ENCODE measurements at places on chromosomes 1 and 21. TPM values are rescaled to one million over a fixed set of nuclear protein-coding genes. Genes with fewer than 3 reads are reported as not detected.

RGS8 gene
- total RNA-seq, result 11.3 TPM

POU3F1 gene
- 6.1 TPM for total RNA-seq

PRPF38A gene
- total RNA-seq, result 17.2 TPM

RNU1-1 gene
- 73,230 TPM for total RNA-seq

CPT2 gene
- 3.0 TPM for total RNA-seq

DNASE2B gene
- total RNA-seq, result not detected

NT5C1A gene
- total RNA-seq, result 1.7 TPM

INAVA gene
- 0.98 TPM for total RNA-seq

PRRX1 gene
- 5.4 TPM for total RNA-seq

KRTAP10-6 gene
- total RNA-seq, result not detected

ACTA1 gene
- 1.5 TPM for total RNA-seq

LYPD8 gene
- total RNA-seq, result not detected

OR2L5 gene
- 0.25 TPM for total RNA-seq

GPR153 gene
- 18.4 TPM for total RNA-seq

VPS26C gene
- 41.1 TPM for total RNA-seq

MSH4 gene
- total RNA-seq, result 0.98 TPM

ST6GALNAC5 gene
- 31.2 TPM for total RNA-seq

LCE1C gene
- not detected for total RNA-seq

KCNQ4 gene
- total RNA-seq, result 1.2 TPM

LAX1 gene
- total RNA-seq, result not detected

TMEM200B gene
- total RNA-seq, result 0.49 TPM
